Stimulated activated naive B cell treated with anti-CD40 and anti-IgM and Interleukin-4, amounts not matched to agents 10 μg/mL and 1 μg/mL and 100 μg/mL, for 72 hours (primary cell): ENCODE measurements at places on chromosomes 4 and X.

GRCh38 chr4:1347410-1347864 is 429 bp downstream of the UVSSA start:
- peak; percentile 61 for DNase-seq

DNA sequence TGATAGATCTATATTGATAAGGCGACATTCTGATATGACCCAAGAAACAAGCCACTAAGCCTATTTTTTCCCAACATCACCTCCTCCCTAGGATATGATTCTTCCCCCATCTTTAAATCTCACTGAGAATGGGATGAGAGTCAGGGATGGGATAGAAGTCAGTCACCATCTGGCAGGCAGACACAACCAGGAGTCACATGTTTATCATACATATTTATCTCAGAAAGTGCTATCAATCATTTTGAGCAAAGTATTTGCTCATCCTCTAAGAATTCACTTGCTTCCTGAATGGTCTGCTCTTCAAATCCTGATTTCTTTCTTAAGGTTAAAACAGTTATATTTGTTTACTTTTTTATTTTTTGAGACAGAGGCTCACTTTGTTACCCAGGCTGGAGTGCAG is 20.3 kb downstream of the DNAAF6 start:
- no peak for DNase-seq

- DNase-seq = no peak
These were observed 326.8 kb downstream of the RAPGEF2 start for GRCh38 chr4:159429693-159430035.

DNA sequence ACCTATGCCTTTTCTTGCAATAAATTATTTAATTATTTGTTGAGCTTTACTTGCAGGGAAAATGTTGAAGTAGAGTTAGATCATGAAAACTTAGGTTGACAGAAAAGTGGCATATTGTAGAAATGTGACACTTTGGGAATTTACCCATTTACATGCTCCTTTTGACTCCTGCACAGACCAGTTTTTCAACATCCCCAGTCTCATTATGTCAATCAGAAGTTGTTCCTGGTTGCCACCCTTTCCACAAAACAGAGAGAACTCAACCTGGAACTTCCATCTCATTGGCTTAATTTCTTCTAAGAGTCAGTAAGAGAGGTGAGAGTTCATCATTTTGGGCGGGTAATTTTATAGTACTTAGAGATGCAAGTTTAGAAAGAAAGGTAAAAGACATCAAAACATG is 284.6 kb upstream of the ANKRD50 start:
- DNase-seq = no peak

GRCh38 chrX:98646351-98646750 is 1762.6 kb downstream of the RPA4 start:
- no peak for DNase-seq

DNA sequence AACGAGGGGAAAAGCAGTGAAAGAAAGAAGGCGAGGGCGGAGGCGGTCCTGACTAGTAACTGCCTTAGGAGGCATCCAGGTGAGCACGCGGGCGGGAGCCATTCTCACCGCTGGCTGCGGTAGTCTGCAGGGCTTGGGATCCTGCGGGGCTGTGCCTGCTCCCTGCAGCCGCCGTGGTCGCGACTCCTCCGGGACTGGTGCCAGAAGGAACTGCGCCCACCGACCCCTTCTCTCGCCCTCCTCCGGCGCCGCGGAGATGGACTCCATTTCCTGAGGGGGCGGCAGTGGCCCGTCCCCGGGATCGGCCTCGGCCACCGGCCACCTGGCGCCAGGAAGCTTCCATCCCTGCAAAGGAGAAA is 543 bp downstream of the NFXL1 start:
- no peak for DNase-seq

DNA sequence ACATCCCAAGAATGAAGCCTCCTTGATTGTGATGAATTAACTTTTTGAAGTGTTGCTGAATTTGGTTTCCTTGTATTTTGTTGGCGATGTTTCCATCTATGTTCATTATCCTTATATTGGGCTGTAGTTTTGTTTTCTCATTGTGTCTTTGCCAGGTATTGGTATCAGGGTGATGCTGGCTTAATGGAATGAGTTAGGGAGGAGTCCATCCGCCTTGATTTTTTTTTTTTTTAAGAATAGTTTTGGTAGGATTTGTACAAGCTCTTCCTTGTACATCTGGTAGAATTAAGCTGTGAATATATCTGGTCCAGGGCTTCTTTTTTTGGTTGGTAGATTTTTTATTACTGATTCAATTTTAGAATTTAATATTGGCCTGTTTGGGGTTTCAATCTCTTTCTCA is 166.1 kb upstream of the WDFY3 start:
- DNase-seq = no peak

DNA sequence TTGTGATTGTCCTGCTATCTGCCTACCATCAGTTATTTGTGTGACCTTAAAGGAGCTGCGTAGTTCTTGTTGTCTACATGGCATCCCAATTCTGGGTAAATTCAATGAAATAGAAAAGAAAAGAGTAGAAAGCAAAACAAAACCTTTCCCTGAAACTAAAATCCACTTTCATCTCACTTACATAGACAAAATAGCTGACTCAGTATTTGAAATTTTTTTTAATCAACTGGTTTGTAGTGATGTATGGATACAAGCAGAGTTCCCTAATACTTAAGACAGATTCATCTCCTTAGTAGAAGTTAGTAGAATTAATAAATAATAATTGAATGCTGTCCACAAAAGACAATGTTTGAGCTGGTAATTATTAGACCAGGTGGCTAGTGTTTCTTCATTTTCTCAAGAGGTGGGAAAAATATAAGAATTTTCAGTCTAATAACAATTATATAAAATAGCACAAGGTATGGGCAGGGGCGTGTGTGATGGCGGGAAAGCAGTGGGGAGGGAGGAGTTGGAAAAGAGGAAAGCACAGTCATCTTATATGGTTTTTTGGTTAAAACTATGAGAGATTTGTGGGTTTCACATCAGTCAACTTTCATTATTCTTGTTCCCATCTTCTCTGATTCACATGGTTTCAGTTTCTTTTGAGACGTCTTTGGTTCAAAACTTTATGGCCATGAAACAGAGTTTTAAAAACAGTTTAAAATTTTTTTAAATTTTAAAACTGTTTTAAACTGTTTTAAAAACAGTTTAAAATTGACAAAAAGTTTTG is 275.2 kb downstream of the SPRY1 start:
- DNase-seq = no peak

DNA sequence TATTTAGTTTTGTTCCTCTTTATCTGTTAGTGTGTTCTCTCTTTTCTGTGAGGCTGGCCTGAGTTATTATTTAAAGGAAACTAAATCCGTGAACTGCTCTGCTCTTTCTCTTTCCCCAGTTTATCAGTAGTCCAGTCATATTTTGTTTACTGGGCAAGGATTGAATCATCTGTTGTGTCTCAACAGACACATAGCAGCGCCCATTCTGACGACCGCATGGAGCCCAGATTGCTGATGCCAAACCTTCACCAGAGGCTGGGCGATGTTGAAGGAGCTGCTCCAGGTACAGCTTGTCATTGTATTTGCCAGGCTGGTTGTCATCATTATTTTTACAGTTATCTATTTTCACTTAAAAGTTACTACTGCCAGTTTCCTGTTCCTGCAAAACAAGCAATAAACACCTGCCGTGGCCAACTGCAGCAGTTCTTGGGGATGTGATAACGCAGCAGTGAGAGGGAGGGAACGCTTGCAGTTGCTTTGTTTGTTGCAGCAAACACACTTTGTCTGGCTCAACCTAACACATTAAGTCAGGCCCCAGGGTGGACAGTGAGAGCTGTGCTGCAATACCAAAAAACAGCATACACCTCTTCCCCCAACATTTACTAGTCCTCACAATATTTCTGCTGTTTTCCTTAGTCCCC is 10.1 kb downstream of the REELD1 start:
- DNase-seq = no peak

GRCh38 chrX:77398330-77398954 is 48.7 kb upstream of the FGF16 start:
- DNase-seq = no peak

DNA sequence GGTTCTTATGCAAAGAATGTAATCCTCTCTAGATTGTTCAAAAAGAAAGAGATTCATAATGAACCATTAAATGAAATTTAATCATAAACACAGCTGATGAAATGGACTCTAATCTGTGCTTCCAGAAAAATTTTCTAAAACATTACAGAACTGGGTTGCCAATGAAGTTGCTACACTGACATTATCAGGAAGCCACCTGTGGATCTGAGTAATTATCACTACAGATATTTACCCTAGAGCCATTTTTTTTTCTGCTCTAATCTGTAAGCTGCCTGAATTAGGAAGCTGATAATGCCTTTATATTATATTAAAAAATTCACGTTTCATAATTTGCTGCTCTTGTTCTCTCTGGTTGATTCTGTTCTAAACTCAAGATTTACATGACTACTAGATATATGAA is 380.1 kb downstream of the GRIA2 start:
- DNase-seq = no peak

DNA sequence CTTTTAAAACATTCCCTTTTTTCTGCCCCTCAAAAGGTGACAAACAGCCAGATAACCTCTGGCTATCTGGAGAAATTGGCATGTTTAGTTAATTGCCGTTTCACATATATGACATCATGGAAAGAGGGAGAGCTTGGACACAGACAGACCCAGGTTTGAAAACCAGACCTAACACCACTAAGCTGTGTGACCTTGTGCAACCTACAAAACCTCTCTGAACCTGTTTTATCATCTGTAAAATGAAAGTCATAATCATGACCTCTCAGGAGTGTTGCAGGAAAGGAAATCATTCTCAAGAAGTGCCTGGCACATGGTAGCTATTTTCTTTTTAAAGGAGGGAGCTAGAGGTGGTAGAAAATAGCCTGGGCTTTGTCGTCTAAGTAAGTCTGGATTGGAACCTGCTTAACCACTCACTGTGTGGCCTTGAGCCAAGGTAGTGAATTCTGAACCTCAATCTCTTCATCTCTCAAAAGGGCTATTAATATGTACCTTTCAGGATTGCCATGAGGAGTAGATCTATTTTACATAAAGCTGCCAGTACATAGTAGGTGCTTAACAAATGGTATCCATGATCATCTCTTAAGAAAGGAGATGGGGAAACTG is 363.5 kb downstream of the BCOR start:
- no peak for DNase-seq

- DNase-seq = peak; percentile 48
These were observed 25.4 kb upstream of the ACSL1 start for GRCh38 chr4:184851200-184851541.

- DNase-seq = no peak
These were observed 116.1 kb downstream of the REELD1 start for GRCh38 chr4:146330392-146330791.
